NCI-H524 (cell line): ENCODE measurements at places on chromosomes 16 and 17.

DNA sequence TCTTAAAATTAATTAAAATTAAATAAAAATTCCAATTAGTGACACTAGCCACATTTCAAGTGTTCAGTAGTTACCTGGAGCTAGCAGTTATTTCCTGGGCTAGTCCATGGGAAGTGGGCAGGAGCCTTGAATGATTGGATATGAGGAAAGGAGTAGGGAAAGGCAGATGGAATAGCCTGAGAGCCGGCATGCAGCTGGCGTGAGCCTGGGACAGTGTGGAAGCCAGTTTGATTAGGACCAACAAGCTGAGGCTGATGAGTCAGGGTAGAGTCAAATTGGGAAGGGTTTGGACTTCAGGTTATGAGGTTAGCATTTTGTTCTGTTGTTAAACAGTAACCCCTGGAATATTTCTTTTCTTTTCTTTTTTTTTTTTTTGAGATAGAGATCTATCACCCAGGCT is 15.3 kb upstream of the GNA13 start:
- DNase-seq: no peak

DNA sequence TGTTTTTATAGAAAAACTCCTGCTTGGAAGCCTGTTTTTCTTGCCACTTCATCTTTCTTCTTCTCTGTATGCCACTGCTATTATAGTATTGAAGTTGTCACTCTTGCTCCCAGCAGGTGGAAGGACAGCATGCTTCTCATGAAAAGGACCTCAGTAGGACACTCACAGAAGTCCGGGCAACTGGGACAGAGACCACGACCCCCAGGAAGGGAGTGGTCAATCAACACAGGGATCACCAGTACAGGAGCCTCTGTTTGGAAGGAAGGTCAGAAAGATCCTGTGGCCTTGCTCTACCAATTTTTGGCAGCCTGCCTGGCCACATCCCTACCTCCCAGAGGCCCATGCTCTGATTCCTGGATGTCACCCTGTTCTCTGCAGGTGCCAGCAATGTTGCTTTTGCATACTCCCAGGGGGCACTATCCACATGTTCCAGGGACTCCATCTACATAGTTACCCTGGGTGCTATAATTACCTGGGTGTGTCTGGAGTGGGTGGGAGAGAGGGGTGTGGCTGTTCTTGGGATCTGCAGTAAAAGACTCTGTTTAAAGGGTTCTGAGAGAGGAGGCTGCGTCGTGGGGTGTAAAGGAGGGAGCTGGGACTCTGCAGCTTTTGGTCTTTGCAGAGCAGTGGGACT is 13.7 kb upstream of the AKAP10 start:
- no peak for DNase-seq

GRCh38 chr16:23320693-23321092 is 18.6 kb downstream of the SCNN1B start:
- no peak for DNase-seq

DNA sequence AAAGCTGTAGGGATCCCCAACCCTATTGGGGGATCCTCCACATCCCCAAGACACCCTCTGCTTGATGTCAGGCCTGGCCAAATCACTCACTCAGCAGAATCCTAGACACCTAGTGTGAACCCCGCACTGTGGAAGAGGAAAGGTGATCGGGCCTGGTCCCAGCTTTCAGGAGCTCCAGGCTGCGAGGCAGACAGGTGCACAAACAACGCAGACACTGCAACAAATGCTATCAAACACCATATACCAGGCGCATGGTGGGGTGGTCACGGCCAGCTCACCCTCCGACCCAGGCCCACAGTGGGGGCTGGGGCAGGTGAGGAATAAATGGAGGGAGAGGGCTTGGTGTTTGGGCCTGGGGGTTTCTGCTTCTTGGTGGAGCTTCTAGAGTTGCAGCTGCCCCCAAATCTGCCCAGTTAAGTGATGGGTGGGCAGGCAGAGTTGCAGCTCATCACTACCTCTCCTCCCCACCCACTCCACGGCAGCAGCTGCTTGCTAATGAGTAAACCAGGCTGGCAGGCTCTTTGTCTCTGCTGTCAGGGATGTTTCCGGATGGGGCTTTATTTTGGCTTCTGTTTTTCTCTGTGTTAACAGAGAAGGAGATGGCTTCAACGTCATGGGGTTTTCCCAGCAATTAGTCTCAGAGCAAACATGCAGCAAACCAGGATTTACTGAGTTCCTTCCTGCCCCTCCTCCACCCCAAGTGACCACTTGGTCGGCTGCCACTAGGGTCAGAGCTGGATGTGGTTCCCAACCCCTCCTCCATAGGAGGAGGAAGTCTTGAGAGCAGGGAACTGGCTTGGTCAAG is 46.6 kb downstream of the PECAM1 start:
- DNase-seq: no peak

DNA sequence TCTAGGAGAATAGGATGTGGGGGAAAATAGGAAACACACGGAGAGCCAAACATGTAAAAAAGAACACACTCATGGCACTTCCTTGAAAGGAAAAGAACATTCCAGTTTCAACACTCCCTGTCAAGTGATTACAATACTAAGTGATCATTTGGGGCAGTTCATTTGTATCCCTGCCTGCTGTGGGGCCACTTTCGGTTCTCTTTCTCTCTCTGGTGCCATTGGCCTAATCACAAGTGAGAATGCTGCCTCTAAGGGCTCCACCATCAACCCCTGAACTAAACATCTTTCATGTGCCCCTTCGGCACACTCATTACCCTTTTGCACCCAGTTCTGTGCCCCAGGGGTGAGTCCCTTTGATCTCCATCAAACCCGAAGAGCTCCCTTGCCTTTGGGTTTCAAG is 197.3 kb downstream of the CEP112 start:
- DNase-seq: no peak

- DNase-seq: no peak
Observed at GRCh38 chr16:74942977-74943918, 41.7 kb downstream of the WDR59 start.

GRCh38 chr17:49922095-49922494 is 46.9 kb upstream of the DLX4 start:
- DNase-seq: no peak

- no peak for DNase-seq
Observed at GRCh38 chr17:4301066-4301465, 37.3 kb upstream of the ANKFY1 start.

GRCh38 chr16:57956924-57957672 is 13.8 kb downstream of the CNGB1 start:
- no peak for DNase-seq

DNA sequence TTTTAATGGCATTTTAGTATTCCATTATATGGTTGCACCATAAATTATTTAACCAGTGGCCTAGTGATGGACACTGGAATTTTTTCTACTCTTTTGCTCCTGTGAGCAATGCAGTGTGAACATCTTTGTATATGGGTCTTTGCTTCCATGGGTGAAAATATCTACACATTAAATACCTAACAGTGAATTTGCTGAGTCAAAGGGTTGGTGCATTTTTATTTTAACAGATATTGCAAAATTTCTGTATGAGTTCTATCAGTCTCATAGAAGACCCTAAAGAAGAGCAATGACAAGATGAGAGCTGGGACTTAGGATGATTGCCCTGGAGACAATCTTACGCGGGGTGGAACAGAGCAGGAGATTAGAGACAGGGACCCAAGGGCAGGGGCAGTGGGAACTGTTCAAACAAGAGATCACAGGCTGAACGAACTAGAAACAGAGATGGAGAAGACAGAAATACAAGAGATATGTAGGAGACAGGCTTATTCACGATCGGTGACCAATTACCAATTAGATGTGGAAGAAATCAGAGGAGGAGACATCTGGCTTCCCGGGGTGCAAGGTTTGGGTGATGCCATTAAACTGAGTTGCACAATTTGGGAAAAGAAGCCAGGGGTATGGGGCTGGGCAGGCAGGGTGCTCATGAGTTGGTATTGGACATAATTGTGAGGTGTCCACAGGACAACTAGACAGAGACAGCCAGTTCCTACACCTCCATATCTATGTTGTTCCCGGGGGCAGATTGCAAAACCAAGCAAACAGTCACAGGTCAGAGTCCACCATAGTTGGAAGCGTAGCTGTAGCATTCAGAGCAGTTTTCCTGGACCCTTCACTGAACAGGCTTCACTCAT is 39.9 kb upstream of the LONP2 start:
- DNase-seq: no peak

- no peak for DNase-seq
Observed at GRCh38 chr17:13387236-13387635, 214.5 kb downstream of the HS3ST3A1 start.

- DNase-seq: no peak
Observed at GRCh38 chr16:65896448-65897153, 469.9 kb upstream of the CDH5 start.

DNA sequence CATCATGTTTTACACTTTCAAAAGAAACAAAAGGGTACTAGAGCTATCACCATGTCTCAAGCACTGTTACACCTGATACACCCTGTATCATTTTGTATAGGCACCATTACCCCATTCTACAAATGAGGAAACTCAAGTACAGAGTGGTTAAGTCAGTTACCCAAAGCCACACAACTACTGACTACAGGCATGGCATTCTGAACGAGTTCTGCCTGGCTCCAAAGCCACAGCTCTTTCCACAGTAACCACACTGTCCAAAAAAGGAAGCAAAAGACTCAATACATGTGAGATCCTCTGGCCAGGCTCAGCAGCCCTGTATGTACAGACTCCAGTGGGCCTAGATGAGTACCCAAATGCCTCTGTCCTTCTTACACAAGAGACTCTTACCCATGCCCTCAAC is 4.7 kb downstream of the DYNC1LI2 start:
- no peak for DNase-seq

DNA sequence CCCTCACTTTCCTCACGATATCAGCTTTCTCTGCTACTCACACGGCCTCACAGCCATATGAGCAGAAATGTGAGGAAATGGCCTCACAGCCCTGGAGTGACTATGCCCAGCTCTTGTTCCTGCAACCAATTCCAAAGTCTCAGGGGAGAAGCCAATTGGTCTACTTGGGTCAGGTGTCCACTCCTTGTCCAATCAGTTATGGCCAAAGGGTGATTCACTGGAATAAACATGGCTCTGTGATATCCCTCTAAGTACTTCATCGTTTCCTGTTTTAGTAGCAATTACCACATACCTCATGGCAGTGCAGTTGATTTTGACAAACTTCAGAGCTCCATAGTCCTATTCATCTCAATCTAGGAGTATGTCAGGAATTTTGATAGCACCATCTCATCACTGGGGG is 195.4 kb downstream of the KATNIP start:
- no peak for DNase-seq

DNA sequence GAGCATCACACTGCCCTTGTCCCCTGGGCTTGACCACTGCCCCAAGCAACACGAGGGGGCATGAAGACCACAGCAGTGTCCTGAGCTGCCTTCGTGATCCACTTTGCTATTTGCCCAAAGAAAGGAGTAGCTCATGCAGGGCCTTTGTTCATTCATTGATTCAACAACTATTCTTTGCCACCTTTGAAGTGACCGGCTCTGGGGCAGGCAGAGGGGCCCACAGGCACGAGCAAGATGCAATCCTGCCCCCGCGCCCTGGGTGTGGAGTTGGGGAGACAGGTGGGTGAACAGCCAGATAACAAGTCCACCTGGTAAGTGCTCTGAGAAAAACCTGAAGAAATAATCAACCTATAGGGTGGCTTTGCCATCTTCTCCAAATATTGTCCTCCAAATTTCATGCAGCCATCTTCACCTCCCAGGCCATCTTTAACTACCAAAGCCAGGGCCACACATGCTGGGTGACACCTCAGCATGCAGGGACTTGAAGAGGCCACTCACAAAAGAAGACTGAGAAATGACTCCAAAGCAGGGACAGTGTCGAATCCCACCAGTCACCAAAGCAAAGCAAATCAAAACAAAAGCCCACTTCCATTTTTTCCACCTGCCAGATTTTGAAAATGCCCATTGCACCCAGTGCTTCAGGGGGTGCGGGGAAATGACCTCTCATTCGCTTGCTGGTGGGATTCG is 18.2 kb upstream of the RBFOX3 start:
- no peak for DNase-seq

- peak; percentile 98 for DNase-seq
Observed at GRCh38 chr17:49914096-49914490, 54.9 kb upstream of the DLX4 start.

DNA sequence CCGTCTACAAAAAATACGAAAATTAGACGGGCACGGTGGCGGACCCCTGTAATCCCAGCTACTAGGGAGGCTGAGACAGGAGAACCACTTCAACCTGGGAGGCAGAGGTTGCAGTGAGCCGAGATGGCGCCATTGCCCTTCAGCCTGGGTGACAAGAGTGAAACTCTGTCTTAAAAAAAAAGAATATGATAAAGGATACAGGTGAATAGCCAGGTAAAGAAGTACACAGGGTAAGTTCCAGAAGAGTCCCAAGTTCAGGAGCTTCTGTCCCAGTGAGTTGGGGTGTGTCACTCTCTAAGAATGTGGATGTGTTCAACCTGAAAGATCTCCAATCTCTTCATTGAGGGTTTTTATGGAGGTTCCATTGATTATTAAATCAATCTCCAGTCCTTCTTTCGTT is 6.8 kb downstream of the TMC5 start:
- no peak for DNase-seq

DNA sequence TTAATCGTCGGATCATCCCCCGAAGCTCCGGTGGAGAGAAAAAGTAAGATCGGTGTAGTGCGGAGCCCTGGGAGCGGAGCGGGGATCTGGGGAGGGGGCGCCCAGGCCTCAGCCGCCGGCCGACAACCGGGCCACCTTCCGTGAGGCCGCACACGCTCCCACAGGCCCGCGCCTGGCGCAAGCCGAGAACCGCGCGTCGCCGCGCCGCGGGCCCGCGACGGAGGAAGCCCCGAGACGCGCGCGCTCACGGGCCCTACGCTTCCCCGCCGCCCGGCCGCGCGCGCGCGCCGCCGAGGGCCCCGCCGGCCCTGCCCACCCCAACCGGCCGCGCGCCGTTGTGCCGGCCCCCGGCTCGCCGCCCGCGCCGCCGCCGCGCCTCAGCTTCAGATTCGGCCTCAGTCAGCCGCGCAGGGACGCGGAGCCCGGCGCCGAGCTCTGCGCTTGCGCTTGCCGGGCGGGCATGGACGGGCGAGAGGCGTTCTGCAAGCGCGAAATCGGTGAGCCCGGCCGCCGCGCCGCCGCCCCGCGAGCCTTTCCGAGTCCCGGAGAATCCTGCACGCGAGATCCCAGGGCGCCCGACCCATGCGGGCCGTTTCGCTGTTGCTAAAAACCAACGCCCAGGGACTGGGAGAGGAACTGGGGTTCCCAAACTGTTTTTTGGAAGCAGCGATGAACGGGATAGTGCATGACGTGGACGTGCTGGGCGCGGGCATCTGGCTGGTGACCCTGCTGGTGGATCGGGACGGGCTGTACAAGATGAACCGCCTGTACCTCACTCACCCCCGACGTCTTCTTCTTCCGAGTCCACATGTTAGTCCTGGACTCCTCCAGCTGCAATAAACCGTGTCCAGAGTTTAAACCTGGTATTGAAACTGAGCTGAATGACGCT is 28.0 kb upstream of the LRRC37A start:
- DNase-seq: peak; percentile 93

- no peak for DNase-seq
Observed at GRCh38 chr16:16116841-16117240, 106.5 kb downstream of the ABCC6 start.
